ENCODE measurements at places on chromosomes 4 and X.

DNA sequence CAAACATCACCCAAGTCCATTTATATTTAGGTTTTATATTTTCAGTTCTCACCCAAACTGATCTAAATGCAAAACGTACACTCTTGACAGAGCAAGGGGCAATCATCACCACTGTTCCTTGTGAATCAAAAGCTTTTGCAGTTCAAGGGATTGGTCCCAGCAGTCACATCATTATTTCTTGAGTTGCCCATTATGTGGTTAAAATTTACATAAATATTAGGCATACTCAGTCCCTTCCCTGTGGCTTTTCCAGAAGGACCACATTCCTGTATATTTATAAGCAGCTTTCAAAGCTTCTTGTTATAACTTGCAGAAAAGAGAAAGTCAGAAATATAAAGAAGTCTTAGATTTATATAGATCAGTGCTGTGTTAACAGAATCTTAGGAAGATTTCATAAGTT is 224.4 kb downstream of the CLCN4 start:
- no peak for DNase-seq

GRCh38 chr4:17132226-17132625 is 233.8 kb upstream of the LDB2 start:
- no peak for DNase-seq

GRCh38 chr4:39873823-39874222 is 103.9 kb downstream of the PDS5A start:
- DNase-seq, result no peak

DNA sequence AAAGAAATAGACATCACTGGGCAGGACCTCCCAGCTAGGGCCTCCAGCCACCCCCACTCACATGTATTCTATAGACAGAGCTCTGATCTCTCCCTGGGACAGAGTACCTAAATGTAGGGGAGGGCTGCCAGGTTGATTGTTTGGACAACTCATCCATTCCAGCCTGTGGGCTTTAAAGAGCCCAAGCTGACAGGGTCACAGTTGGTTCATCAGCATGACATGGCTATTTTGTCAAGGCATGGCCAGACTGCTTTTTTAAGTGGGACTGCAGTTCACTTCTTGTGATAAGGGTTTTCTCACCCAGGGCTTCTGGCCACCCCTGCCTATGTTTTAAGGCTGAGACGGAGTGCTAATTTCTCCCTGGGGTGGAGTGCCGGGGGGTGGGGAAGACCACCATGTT is 63.3 kb downstream of the KLHL4 start:
- DNase-seq, result no peak

GRCh38 chr4:6701371-6701770 is 7.7 kb downstream of the S100P start:
- DNase-seq, result no peak

DNA sequence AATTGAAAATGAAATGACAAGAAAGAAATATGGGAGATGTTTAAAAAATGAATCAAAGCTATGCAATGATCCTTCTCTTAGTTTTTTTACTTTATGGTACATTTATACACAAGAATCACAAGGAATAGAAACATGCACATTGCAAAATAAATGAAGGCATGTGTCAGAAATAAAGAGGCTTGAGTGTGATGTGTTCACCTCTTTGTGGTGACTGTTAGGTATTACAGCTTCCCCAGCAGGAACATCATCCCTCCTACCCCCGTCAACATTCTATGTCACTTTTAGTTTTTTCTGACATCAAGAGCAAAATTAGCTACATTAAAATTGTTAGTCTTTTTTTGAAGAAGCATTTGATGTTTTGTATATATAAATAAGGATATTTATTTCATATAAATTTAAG is 214.8 kb downstream of the SLC4A4 start:
- no peak for DNase-seq

DNA sequence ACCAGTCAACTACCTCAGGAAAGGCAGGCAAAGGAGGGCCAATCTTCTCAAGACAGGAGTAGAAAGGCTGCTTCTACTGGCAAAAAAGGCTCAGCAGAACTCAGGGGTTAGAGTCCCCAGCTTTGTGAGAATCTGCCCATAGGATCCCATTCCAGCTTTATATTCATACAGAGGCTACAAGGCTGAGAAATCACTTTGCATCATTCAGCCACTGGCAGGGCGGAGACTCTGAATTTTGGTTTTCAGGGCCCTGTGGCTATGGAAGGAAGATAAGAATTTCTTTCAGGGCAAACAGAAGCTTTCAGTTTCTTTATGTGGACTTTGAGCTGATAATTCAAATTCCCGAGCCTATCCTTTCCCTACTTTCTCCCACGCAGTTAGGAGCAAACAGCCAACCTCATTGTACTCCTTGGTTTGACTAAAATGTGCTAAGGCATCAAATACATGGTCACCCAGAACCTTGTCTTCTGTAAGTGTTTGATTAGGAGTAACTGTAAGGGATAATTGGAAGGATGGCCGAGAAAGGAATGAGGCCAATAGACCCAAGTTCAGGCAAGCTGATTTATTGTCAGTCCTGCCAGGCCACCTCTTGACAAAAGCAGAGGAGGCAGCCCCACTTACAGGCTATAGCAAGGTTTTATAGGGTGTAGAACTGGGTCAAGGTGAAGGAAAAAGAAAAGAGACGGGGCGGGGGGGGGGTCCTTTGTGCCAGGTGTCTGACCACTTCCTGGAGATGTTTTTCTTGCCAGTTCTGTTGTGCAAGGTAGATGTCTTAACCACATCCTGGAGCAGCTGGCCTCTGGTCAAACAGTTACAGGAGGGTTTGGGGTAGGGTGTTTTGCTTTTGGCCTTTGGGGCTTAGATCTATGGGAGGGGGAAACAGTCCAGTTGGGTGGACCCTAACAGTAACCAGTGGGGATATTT is 165.3 kb upstream of the PPP1R2C start:
- no peak for DNase-seq

DNA sequence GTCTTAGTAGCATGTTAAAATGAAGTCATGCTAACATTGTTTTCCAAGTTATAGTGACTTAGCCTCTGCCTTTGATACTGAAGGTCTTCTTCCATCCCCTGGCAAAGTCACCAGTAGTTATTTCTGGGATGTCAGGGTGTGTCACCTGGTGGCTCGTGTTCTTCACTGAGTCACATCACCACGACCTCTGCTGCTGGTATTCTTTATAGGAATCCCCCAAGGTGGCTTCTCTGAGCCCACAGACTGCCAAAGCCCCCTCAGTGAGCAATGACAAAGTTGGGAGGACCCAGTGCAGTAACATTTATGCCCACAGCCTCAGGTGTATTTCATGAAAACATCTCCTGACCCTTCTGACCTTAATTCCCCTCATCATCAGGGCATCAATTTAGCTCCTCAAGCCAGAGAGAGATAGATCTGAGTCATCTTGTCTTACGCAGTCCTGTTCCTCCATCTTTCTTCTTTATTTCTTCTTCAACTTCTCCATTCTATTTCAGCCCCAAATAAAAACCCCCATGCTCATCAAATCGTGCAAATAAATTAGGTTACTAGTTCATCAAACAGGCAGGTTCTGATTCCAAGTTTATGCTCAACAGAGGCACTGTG is 29.3 kb upstream of the GPRIN3 start:
- DNase-seq, result no peak

DNA sequence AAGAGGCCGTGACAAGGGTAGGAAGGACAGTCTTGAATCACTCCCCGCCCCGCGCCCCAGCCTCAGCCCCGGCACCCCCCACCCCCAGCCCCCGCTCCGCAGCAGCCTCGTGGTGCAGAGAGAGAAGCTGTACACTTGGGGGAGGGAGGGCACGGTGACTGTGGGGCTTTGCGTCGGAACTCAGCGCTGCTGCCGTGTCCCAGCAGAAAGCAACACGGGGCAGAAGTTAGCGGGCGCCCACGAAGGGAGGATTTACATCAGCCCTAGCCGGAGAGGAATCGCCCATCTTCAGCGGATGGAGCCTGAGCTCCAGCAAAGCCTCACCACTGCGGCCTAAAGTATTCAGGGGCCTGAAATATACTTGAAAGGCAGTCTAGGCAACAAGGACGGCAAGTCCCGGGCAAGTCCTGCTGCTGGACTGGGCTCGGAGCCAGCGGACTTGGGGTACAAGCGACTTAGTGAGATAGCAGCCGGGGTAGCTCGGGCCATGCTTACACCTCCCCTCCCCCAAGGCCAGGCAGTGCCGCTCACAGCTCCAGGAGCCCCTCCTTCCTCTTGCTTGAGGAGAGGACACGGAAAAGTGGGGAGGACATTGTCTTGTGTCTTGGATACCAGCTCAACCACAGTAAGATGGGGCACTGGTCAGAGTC is 18.5 kb upstream of the OPN1LW start:
- no peak for DNase-seq

- DNase-seq, result no peak
Measured at GRCh38 chr4:132860976-132861375, 288.1 kb upstream of the PCDH10 start.

DNA sequence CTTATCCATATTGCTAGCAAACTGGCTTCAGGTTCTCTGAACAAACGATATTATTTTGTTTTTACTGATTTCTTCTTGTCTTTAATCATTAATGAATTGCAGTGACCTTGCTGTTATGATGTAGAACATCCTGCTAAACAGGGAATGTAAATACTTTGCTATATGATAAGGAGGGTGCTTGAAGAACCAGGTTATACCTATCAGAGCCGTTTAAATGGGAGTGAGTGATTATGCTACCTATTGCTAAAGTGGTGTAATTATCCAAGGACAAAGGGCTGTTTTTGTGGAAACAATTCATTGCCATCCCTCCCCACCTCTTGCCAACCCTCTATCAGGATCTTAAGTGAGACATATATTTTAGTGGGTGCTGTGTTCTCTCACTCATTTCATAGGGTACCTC is 788.9 kb downstream of the RPA4 start:
- DNase-seq, result no peak

- no peak for DNase-seq
Measured at GRCh38 chr4:17097362-17097761, 198.9 kb upstream of the LDB2 start.

GRCh38 chr4:77308843-77309242 is 151.8 kb downstream of the CCNG2 start:
- peak; percentile 34 for DNase-seq

- DNase-seq, result no peak
Measured at GRCh38 chr4:156983366-156983765, 11.8 kb upstream of the PDGFC start.

GRCh38 chr4:168037676-168038075 is 54.7 kb upstream of the ANXA10 start:
- DNase-seq, result no peak

GRCh38 chr4:34771632-34772031 is 1472.7 kb downstream of the ARAP2 start:
- no peak for DNase-seq

DNA sequence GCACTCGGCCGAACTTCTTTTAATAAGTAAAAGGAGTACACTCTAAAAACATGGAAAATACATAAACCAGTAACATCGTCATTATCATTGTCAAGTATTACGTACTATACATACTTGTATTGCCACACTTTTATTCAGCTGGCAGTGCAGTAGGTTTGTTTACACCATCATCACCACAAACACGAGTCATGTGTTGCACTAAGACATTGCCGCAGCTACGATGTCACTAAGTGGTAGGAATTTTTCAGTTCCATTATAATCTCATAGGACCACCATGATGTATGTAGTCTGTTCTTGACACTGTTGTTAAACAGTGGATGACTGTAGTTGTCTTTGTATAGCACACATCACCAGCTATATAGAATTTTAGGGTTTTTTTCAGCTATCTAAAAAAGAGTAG is 48.0 kb upstream of the TMEM131L start:
- peak; percentile 20 for DNase-seq

DNA sequence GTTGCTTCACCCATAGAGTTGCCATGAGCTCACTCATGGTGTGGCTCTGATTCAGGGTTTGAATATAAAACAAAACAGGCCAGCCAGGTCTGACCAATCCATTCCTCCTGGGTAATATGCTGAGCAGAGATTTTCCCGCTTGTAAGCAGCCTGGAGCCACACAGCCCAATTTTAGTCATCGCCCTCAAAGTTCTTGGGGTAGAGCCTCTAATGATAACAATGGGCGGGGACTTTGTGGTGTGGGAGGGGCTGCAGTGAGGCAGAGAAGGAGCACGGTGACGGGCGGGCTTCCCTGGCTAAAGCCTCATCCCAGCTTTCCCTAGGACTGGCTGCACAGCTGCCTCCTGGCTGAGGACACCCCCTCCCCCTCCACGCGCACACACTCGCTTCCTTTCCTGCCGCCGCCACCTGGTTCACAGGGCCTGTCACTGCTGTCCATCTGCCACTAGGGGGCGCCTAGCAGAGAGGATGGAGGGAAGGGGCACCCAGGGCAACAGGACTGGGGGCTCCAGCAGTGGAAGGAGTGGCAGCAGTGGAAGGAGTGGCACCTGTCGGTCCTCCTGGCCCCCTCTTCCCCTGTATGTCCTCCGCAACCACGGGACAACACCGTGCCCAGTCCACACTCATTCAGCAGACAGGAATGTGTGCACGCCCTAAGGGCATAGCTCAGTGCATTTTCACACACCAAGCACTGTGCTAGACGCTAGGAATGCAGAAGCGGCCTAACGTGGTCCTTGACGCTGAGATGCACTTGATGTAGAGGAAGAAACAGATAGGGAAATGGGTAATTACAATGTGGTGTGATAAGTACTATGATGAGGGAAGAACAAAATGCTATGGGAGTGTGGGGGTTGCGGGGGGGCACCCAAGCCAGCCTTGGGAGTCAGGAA is 26.8 kb downstream of the PRPS1 start:
- DNase-seq, result peak; percentile 30

- DNase-seq, result no peak
Measured at GRCh38 chr4:151687021-151687640, 73.7 kb downstream of the GATB start.

DNA sequence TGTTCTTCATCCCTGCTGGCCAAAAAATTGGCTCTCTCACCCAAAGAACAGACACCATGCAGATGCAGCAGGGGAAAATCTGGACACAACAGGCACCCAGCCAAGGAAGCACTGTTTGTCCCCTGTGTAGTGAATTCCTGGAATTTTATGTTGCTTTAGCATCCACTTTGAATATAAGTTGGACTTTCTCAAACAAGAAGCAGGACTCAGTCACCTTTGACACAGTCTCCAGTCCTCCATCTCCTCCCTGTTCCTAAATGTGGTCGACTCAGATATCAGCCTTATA is 11.8 kb downstream of the ZNF182 start:
- no peak for DNase-seq

DNA sequence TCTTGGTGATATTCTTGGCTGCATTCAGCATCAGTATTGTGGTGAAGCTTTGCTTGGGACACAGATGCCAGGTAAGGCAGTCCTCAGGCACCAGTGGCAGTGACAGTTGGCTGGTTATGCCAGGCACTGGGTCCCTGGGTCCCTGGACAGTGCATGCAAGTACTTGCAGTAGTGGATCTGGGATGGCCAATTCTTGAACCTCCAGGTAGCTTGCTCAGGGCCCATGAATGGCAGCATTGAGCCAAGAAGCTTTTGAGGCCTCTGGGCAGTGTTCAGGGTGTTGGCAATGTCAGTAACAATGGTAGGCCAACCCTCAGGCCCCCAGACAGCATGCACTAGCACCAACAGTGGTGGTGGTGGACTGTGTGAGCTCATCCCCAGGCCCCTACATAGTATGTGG is 106.8 kb upstream of the ANXA10 start:
- DNase-seq, result no peak

Data from inflammatory macrophage treated with lipopolysaccharide for 1 hour (primary cell).